ENCODE measurements at places on chromosomes 5 and 9.

GRCh38 chr9:76311537-76311936, 82.7 kb downstream of the RFK start:
- DNase-seq: no peak

DNA sequence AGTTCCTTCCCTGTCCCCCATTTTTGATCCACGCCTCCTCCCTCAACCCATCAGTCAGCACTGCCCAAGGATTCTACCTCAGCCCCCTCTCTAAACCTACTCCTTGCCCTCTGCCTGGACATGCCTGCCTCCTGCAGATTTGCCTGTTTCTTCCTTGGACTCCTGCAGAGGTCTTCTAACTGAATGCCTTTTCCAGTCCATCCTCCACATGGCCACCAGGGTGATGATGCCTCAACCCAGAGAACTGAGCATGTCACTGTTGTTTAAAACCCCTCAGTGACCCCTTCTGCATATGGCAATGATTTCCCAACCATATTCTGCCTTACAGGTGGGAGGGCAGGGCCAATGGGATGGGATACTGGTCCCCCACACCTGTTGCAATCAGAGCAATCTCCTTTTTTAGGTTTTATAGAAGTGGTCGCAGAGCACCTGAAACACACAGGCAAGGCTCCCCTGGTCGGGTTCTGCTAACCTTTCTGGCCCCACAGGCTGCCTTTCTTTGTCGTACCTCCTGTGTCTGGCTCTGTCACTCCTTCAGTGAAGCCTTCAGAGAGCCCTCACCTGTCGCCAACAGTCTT, 9.3 kb downstream of the PHYKPL start:
- no peak for DNase-seq

DNA sequence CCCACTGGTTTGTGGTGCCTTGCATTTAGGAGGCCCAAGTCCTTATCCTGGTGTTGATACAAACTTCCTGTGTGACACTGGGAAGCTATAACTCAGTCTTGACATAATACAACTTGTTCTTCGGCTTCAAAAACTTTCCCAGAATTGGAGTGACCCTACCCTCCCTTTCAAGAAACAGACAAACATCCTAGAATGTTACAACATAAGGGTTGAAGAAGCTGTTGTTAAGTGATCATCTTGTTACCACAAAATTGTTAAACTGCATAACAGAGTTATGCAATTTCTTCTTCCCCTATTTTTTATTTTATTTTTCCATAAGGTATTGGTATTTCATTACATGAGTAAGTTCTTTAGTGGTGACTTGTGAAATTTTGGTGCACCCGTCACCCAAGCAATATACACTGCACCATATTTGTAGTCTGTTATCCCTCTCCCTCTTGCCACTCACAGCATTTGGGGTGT, 21.3 kb downstream of the TLR4 start:
- no peak for DNase-seq

- no peak for DNase-seq
Observed at GRCh38 chr5:109410389-109411148, 795 bp upstream of the PJA2 start.

DNA sequence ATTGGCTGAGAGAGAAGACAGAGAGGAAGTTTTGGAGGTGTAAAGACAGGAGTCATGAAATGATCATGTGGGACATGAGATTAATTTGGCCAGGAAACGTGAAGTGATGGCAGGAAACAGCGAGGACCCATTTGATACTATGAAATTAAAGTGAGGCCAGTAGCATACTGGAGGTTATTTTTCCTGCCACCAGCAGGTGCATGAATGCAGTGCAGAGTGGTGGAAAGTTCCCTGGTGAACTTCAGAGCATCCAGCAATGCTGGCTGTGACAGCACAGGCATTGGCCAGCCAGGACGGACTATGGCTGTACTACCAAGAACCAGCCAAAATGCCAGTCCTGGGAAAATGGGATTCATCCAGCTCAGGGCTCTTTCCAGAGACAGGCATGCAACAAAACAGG, 152.2 kb downstream of the SYK start:
- no peak for DNase-seq

DNA sequence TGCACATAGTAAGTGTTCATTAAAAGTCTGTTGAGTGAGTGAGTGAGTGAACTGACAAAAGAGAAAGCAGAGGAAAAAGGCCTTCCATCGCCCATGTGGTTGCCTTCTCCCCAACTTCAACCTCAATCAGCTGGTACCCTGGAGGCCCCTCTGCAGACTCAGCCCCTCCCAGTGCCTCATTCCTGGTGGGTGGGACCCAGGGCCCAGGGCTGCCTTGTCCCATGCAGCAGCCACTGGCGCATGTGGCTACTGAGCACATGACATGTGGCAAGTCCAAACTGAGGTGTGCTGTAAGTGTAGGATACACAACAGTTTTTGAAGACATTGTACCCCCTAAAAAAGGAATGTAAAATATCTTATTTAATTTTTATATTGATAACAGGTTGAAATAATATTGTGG, 29.6 kb downstream of the NDUFA8 start:
- DNase-seq: no peak

GRCh38 chr5:115463983-115464382, 80.6 kb downstream of the FEM1C start:
- no peak for DNase-seq

GRCh38 chr9:102669220-102669619, 325.9 kb upstream of the CYLC2 start:
- no peak for DNase-seq

- no peak for DNase-seq
Observed at GRCh38 chr9:89442501-89442978, 55.4 kb downstream of the SEMA4D start.

DNA sequence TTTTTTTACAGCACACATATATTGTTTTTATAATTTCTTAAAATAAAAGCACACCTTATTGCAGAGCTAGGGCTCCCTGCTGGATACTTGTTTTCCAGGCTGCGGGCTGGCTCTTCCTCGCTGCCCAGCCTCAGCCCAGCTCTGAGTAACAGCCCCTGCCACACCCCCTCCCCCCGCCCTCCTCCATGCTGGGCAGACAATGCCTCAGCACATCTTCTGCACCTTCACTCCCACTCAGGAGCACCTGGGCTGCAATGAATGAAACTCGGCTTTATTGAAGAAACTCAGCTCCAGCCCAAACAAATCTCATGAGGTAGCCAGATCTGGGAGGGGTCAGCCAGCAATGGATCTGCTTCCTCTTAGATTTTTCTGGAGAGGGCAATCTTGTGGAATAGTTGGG, 9.5 kb downstream of the IL9 start:
- DNase-seq: no peak

Measured in CD4-positive, alpha-beta T cell treated with Interleukin-21 for 1 hour (primary cell).